ENCODE measurements at places on chromosomes 16 and 17.
A peak's percentile ranks its signal among the peaks of the same experiment; 100 is the strongest.

DNA sequence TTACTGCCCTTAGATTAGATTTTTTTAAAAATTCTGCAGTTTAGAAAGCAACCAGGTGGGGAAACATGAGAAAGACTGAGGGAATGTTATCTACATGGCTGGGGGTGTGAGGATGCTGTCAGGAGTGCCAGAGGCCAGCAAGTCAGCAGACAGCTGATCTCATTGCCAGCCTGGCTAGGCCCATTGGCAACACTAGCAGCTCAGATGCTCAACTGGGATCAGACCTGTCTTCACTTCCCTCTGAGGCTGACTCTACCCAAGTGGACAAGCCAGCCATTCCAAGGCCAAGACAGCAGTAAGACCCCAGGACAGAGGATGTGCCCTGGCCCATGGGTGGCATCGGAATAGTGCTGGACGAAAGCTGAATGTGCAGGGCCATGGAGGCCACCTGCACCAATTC lies 96.2 kb downstream of the TMEM132E start:
- no peak for DNase-seq

- DNase-seq = no peak
Observed at GRCh38 chr17:50203086-50203485, 1.7 kb upstream of the COL1A1 start.

GRCh38 chr16:28986492-28986891 lies 1.6 kb downstream of the LAT start:
- DNase-seq = peak; percentile 17

GRCh38 chr17:67015001-67015400 lies 29.4 kb upstream of the CACNG1 start:
- DNase-seq = no peak

DNA sequence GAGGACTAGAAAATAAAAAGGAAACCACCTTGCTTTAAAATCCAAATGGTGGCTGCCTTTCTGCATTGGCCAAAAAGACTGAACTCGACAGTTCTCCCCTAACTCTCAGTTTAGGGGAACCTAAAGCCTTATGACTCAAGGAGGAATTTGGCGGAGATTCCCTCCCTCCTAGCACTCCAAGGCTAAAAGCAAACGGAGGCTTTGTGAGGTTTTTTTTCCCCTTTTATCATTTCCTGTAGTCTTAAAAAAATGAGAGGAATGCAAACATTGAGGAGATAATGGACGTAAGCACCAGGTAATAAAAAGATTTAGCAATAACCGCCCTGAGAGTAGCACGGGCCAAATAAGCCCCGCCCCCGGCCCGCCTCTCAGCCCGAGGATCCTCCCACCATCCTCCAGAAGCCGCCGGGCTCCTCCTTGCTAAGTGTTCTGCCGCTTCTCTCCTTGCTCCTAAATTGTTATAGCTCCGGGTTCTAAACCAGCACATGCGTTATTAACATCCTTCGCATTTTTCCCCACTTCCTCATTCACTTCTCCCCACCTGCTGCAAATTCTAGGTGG lies 5.8 kb upstream of the KIFC3 start:
- peak; percentile 68 for DNase-seq

GRCh38 chr17:15462976-15463772 lies 4.2 kb downstream of the CDRT4 start:
- DNase-seq = no peak

DNA sequence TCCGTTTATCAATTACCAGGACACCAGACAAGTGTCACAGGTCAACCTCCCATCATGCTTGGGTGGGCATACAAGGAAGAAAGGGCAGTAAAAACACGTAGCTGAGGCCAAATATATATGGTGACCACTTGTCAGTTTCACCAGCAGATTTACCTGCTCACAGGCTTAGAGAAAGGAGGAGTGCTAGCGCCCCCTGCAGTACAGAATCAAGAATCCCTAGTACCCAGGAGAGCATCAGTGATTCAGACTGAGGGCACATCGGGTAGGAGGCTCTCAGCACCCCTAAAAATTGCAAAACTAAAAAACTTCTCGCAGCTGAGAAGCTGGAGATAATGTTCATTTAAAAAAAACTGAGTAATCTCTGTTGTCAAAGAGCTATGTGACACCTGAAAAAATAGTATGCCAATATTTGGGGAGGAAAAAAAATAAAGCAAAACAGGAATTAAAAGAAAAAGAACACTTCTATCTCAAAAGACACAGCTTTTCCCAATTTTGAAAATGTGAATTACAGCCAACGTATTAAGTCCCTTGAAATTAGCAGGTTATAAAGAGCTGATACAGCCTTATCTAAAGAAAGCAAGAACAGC lies 21.2 kb upstream of the MON1B start:
- peak; percentile 24 for DNase-seq

All from activated naive CD4-positive, alpha-beta T cell treated with Interleukin-2 at 50 U/mL for 16 hours (primary cell).